Stomach (tissue), 19 donors: ENCODE measurements at places on chromosomes 2 and 18.

DNA sequence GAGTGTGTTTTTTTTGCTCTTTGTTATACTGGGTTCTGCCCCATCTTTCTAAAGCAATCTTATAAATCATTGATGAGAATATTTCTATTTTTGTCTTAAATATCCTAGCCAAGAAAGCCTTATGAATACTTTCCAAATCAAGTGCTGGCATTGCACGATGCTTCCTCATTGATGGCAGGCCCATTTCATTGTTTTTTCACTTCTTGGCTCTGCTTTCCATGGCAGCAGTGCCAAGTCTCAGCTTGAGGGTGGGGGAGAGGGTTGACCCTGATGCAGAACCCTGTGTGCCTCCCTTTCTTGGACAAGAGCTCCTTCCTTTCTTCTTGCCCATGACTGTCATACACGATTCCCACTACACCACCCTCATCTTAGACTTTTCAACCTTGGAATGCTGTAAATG, 16.7 kb upstream of the CELF4 start:
- DNase-seq, result no peak

GRCh38 chr2:70420740-70421139, 118.9 kb upstream of the FAM136A start:
- no peak for DNase-seq

- DNase-seq, result peak; percentile 41
Measured at GRCh38 chr2:99507937-99508818, 18.4 kb upstream of the REV1 start.

DNA sequence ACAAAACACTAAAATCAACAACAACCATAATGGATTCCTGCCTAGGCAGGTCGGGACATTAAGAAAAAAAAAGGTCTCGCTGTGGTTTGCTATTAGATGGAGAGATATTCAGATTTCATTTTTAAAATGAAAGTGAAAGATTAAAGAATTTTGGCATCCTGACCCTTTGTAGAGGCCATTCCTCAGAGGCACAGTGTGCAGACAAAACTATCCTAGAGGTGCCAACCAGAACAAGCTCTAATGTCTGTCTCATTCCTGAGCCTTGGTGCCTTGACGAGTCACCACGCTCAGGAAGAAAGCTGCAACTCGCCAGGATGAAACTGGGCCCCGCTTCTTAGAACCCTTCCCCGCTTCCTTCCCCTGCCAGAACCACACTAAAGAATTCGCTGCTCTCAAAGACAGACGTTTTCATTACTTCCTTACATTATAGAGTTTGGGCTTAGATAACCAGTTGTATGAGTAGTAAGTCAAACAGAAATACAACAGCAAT, 156.0 kb downstream of the TGIF1 start:
- no peak for DNase-seq

DNA sequence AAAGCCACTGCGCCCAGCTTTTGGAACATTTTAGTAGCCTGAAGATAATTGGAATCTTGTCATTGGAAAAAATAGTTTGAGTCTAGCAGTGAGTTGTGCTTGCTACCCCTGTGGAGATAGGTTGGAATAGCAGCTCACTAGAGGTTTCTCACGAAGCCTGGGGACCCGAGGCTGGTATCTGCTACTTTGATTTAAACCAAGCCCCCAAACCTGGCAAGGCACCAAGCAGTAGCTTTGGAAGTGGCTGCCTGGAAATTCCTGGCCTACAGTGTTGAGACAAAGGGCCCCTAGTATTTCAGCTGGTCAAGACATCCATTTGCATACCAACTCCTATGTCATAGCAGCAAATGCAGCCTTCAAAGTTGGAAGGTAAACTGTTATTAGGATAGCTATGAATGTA, 42.1 kb downstream of the NOP58 start:
- DNase-seq, result no peak

DNA sequence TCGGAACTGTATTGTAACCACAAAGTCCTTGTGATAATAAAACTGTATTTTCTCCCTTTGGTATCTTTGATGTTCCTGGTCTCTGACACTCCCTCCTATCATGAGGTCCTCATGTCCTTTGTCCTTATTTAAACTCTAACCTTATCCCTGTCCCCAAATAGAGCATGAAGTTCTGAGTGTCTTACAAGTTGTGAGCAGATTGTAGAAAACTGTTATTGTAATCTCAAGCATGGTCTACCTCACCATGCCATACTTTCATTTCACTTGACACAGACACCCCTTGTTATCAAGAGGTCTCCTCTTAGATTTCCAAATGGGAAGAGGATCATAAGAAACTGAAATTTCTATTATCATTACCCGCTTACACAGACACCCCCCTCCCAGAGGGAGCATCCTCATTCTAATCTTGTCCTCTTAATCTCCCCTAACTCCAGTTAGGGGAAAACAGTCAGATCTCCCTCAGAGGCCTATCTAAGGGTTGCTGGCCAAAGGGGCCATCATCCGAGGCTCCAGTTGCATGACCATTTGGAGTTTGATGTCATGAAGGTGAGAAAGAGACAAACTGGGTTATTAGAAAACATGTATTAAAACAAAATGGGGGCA, 29.0 kb downstream of the MYO3B start:
- DNase-seq, result no peak

- DNase-seq, result peak; percentile 2
Measured at GRCh38 chr2:128250229-128251025, 68.2 kb downstream of the HS6ST1 start.
